MV-4-11 (cell line): ENCODE measurements at places on chromosomes 1 and 21.

GRCh38 chr1:228278432-228278941 lies 70.6 kb downstream of the OBSCN start:
- no peak for DNase-seq

DNA sequence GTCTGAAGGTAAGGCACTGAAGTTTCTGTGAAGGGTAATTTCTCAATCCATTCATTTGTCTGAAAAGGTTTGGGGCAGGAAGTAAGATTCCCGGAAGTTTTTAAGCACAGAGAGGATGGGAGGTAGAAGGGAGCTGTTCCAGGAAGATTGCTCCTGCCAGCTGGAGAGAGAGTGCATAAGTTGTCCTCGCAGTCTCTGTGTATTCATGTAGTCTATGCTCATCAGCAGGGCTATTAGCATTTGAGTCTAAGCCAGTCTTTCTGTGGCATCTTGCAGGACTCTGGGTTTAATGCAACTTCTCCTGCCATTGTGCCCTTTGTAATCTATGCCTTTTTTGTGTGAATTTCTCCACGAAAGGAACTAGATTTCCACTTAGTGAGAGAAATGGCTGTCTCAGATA lies 140.8 kb upstream of the FGGY start:
- DNase-seq: no peak

- DNase-seq: no peak
Observed at GRCh38 chr1:6651909-6652308, 27.2 kb downstream of the THAP3 start.

- DNase-seq: no peak
Observed at GRCh38 chr1:59856725-59857338, 42.1 kb downstream of the HOOK1 start.

- DNase-seq: no peak
Observed at GRCh38 chr1:6435129-6435528, 10.6 kb downstream of the ESPN start.

GRCh38 chr1:227947386-227947675 lies 401 bp downstream of the WNT9A start:
- DNase-seq: no peak
